NCI-H345 (cell line): ENCODE measurements at places on chromosomes 6 and 20.

GRCh38 chr20:4216142-4216735 lies 200.9 kb upstream of the RNF24 start:
- no peak for DNase-seq

GRCh38 chr20:23178806-23179205 lies 92.7 kb upstream of the CD93 start:
- no peak for DNase-seq

- no peak for DNase-seq
Observed at GRCh38 chr6:166611631-166612030, 15.4 kb downstream of the RPS6KA2 start.

GRCh38 chr6:138803861-138804260 lies 8.0 kb downstream of the ECT2L start:
- no peak for DNase-seq

DNA sequence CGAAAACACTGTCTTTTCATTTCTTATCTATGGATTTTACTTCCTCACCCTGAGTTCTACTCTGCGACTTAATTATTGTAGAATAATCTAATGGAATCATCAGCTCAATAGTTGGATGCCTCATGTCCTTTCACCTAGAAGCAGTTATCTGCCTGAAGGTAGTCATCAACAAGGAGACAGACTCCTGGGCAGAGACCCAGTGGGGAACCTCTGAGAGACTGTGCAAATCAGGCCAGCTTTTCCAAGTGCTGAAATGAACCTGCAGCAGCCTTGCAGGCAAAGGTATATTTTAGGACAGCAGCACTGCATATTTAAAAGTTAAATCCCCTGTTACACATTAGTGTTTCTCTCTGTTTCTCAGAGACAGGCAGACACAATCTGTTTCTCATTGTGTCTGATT lies 99.7 kb upstream of the STMND1 start:
- DNase-seq: no peak

- DNase-seq: no peak
Observed at GRCh38 chr6:28349344-28349891, 329 bp upstream of the ZKSCAN3 start.

- DNase-seq: peak; percentile 76
Observed at GRCh38 chr20:47989957-47990356, 204.7 kb upstream of the SULF2 start.

- DNase-seq: no peak
Observed at GRCh38 chr6:106244931-106245330, 80.6 kb downstream of the ATG5 start.

- no peak for DNase-seq
Observed at GRCh38 chr6:49906526-49906925, 40.2 kb upstream of the CRISP1 start.

- no peak for DNase-seq
Observed at GRCh38 chr6:21437581-21437980, 156.0 kb upstream of the SOX4 start.

DNA sequence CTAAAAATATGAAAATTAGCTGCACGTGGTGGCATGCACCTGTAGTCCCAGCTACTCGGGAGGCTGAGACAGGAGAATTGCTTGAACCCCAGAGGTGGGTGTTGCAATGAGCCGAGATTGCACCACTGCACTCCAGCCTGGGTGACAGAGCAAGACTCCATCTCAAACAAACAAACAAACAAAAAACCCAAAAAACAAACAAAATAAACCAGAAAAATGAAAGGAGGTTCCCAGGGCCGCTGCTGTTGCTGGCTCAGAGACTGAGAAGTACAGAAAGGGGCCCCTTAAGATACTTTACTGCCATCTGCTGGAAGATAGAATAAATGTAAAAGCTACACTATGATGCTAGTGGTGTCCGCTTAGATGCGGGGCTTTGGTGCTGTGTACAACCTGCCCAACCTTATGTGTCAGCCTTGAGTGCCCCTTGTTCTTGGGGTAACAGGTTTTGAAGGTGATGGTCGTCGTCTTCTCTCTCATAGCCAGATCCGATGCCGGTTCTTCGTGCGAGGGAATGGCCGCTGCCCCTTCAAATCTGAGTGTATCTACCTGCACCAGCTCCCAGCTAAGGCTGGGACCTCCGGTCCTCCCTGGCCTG lies 2.8 kb upstream of the FANCE start:
- peak; percentile 78 for DNase-seq

DNA sequence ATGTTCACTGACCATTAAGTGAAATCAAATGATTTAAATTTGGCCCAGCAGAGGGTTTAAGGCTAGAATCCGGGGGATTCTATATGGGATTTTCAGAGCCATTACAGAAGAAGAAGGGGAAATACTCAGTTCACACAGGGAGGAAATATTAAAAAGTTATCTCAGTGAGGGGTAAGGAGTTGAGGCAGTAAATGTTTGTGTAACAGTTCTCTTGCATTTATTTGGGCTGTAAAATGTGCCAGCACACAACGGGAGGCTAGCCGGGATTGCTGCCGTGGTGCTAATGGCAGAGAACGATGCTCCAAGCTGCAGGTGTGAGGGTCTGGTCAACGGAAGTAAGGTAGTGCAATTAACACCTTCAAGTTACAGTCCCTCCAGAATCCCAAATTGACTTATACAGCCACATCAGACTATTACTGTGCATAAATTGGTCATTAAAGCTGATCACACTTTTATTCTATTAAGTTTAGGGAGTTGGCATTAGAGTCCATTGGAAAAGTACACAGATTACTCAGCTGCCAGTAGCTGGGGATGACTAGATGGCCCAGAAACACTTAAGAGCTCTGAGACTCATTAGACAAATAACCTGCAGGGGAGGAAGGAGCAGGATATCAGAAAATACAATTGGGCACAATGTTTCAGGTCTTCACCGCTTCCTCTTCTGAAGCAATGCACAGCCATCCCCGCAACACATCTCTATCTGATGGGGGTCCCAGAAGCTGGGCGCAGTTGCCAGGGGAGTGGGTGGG lies 31.3 kb downstream of the PPP1R3G start:
- no peak for DNase-seq

DNA sequence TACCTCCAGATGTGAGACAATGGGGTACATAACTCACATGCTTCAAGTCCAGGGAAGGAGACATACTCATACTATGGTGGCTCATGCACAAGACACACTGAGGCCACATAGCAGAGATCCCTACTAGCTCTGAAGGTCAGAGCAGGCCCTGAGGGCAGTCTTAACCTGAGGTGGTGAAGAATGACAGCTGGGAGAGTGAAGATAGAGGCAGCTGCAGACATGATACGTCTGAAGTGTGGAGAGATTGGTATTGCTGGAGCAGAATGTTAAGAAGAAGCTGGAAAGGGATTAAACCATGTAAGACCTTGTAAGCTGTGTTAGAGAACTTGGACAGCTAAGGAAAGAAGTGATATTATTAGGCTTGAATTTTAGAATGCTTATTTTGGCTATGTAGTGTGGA lies 32.9 kb downstream of the PGM3 start:
- no peak for DNase-seq
